Activated naive CD4-positive, alpha-beta T cell treated with anti-CD3 and anti-CD28 coated beads for 36 hours (primary cell): ENCODE measurements at places on chromosomes 12 and 14. TPM values are rescaled to one million over a fixed set of nuclear protein-coding genes. Genes with fewer than 3 reads are reported as not detected.

DNA sequence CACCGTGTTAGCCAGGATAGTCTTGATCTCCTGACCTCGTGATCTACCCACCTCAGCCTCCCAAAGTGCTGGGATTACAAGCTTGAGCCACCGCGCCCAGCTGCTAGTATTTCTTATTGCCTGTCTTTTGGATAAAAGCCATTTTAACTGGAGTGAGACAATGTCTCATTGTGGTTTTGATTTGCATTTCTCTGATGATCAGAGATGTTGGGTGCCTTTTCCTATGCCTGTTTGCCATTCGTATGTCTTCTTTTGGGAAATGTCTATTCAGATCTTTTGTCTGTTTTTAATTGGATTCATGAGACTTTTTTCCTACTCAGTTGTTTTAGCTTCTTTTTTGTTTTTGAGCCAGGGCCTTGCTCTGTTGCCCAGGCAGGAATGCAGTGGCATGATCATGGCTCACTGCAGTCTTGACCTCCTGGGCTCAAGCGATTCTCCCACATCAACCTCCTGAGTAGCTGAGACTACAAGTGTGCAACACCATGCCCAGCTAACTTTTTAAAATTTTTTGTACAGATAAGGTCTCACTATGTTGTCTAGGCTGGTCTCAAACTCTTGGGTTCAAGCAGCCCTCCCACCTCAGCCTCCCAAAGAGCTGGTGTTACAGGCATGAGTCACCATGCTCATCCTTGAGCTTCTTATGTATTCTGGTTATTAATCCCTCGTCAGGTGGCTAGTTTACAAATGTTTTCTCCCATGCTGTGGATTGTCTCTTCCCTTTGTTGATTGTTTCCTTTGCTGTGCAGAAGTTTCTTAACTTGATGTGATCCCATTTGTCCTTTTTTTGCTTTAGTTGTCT, 65.9 kb downstream of the ACACB start:
- no peak for DNase-seq

GRCh38 chr14:92039719-92040430, at the start of gene TRIP11:
TRIP11 (minus strand) TSS chr14:92040059; CDS start chr14:92039685, 374 bp downstream.
- DNase-seq, result peak; percentile 97

- peak; percentile 60 for DNase-seq
These were observed 70.5 kb downstream of the BCL11B start for GRCh38 chr14:99201351-99202073.

- no peak for DNase-seq
These were observed 144.0 kb downstream of the EGLN3 start for GRCh38 chr14:33806905-33807304.

DNA sequence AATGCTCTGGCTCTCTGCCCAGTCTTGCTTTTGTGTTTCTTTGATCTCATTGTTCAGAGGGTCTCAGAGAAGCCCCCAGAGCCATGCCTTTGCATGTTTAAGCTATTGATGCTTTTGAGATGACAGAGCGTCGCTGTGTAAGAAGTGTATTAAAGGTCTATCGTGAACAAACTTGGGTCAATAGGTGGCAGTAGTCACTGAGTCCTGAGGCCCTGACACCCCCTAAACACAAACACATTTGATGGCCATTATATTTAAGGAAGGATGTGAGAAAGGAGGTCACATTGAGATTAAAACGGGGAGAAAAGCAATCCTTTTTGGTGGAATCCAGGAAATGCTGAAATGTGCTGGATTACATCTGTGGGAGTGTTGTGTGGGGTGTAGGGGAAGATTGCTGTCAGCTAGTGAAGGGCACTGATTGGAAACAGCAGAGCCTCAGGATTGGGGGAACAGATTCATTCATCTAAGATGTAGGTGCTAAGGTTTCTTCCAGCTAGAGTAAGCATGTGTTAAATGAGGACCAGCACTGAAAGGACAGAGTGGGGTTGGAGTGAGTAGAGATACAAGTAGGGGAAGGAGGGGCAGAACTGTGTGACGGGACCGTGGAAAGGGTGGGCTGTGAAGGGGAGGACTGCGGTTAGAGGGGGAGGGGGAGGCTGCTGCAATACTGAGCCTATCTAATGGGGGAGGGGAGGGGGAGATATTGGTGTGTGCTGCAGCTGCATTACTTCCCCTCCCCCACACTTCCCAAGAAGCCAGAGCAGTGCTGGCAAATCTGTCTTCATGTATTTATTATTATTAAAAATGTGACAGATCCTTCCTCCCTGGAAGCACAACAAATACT, 12.7 kb downstream of the NGDN start:
- DNase-seq, result no peak

GRCh38 chr14:22752422-22752821, 14.1 kb upstream of the OXA1L start:
- DNase-seq, result no peak

DNA sequence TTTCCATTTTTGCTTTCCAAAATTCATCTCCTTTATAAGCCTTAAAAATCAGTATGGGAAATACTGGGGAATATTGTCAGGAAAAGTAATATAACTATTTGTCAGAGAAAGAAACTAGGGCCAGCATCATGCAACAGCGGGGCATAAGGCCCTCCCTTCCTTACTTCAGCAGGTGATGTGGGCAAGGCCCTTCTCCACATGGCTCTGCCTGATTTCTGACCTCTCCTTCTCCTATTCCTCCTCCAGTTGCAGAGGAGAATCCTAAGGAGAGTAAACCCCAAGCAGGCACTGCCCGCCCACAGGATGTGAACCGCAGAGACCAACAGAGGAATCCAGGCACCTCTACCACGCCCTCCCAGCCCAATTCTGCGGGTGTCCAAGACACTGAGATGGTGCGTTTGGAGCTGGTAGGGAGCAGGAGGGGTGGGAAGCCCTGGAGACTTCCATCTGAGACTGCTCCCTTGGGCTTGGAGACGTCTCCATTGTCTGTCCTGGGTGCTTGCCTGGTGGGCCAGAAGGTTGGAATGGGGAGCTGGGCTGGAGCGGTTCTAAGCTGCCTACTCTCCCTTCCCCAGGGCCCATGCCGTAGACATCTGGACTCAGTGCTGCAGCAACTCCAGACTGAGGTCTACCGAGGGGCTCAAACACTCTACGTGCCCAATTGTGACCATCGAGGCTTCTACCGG, 2.7 kb upstream of the SOAT2 start:
- DNase-seq, result no peak

The MDP1 gene
- total RNA-seq, result 13.6 TPM

The BRAP gene
- total RNA-seq, result 14.7 TPM
